ENCODE measurements at places on chromosomes 12 and 14.

DNA sequence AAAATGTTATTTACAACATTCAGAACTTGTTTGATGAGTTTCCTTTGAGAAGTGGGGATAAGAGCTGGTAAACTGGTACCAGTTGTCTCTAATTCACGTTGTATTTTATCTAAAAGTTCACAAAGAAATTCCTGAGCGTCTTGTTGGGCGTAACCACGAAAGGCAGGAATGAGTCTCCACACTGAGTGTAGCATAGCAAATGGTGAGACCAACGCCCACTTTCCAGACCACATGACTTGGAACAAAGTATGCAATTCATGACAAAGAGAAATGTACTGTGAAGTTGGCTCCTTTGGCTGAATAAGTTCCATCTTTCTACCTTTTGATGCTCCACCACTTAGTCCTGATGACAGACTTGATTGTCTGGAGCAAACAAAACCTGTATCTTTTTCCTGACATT is 18.4 kb downstream of the USP44 start:
- peaks cover 9% of the 10 kb centered on the region for H3K4me1 ChIP-seq
- no peak overlapping the region for H3K4me3 ChIP-seq
- no peaks in the 10 kb centered on the region for H3K27me3 ChIP-seq
- no peak for DNase-seq
- no peaks in the 10 kb centered on the region for H3K36me3 ChIP-seq
- H3K27ac ChIP-seq, result no peak overlapping the region

DNA sequence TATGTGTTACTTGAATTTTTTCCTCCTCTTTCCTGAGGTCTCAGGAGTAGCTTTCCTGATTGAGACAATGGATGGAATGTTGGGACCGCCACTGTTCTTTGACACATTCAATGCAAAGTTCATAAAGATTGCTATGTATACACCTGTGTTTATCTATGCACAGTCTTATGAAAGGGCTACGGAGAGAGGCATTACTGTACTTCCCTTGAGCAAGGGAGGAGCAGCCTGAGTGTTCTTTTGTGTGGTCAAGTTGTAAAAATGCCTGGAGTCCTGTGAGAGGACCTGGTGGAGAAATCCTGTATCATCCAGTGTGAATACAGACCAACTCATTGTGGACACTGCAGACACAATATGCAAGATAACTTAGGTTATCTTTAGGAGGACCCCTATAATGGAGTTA is 1.2 kb downstream of the SRGAP1 start:
- peak overlapping the region; percentile 93 for H3K27ac ChIP-seq
- H3K36me3 ChIP-seq, result peaks cover 29% of the 10 kb centered on the region
- peak overlapping the region; percentile 97 for H3K4me3 ChIP-seq
- peaks cover 33% of the 10 kb centered on the region for H3K4me1 ChIP-seq
- H3K27me3 ChIP-seq, result no peaks in the 10 kb centered on the region

GRCh38 chr12:123150275-123150743 is 581 bp downstream of the PITPNM2 start:
- peak overlapping the region; percentile 75 for H3K4me3 ChIP-seq
- H3K27ac ChIP-seq, result peak overlapping the region; percentile 18
- H3K4me1 ChIP-seq, result peaks cover 18% of the 10 kb centered on the region
- no peaks in the 10 kb centered on the region for H3K27me3 ChIP-seq
- DNase-seq, result no peak
- H3K36me3 ChIP-seq, result peaks cover 21% of the 10 kb centered on the region

DNA sequence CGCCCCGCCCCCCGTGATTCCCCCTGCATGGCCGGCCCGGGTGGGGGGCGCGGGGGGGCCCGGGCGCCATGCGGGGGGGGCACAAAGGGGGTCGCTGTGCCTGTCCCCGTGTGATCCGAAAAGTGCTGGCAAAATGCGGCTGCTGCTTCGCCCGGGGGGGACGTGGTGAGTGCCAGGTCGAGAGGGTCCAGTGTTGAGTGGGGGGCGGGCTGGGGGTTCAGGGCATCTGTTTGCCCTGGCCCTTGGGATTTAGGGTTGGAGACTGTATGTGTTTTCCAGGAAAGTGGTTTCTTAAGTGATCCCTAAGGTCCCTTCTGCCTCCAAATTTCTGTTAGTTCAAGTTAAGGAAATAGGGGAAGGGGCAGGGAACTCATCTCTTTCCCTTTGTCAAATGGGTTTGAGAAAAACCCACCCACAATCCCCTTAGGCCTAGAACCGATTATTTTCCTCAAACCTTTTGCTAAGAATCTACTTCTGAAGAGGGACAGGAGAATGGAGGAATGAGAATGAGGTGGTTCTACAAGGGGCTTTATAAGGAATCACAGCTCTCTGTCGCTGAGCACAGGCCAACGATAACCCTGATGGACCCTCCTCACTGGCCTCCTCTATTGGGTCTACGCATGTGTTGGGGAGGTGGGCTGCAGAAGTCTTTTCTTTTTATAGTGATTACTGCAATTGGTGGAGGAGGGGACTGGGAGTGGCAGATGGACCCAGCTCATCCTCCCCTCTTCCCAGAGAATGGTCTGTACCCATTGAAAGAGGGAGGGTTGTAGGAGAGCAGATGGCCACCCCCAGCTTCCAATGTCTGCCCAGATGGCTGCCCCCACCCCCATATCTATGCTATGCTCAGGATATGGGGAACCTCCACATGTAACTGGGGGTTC is 834 bp downstream of the ARHGEF25 start:
- H3K36me3 ChIP-seq, result peaks cover 3% of the 10 kb centered on the region
- no peaks in the 10 kb centered on the region for H3K4me1 ChIP-seq
- no peak overlapping the region for H3K27ac ChIP-seq
- H3K27me3 ChIP-seq, result peaks cover 68% of the 10 kb centered on the region

DNA sequence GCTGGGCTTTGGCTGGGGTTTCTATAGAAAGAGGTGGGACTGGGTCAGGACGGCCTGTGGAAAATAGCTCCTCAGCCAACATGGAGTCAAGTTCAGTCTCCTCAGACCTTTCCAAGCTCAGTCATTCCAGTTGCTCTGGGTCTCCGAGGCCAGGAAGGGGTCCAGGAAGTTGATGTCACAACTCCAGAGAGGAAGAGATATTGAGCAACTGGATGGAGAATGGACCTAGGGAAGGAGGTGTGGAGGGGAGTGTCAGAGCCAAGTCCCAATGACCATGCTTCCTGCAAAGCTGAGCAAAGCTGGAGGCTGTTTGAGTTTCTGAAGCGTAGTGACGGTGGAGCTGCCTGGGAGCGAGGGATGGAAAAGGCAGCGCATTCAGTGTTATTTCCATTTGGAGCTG is 86.1 kb downstream of the SLC24A4 start:
- no peak overlapping the region for H3K27ac ChIP-seq
- DNase-seq, result no peak
- H3K36me3 ChIP-seq, result no peaks in the 10 kb centered on the region
- peaks cover 86% of the 10 kb centered on the region for H3K27me3 ChIP-seq
- H3K4me3 ChIP-seq, result no peak overlapping the region

DNA sequence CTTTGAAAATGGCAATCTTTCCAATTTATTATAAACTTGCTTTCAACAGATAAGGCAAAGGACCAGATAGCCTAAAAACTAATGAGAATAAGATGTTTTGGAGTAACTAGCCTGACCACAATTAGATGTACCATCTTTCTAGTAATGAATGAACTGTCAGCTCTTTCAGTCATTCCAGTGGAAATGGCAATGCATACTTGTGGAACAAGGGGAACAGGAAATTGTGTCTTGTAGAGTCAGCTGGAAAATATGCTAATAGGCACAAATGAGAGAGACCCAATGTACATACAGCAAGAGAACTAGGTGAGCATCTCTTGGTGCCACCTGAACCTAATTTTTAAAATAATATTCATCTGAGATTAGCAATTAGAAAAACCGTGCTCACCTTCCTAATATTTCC is 76.1 kb upstream of the GPHB5 start:
- no peak overlapping the region for H3K27ac ChIP-seq
- no peak overlapping the region for H3K4me3 ChIP-seq
- peaks cover 4% of the 10 kb centered on the region for H3K36me3 ChIP-seq
- no peaks in the 10 kb centered on the region for H3K27me3 ChIP-seq
- no peak for DNase-seq

GRCh38 chr12:8034802-8035201 is 2.3 kb downstream of the FOXJ2 start:
- peak overlapping the region; percentile 84 for H3K4me3 ChIP-seq
- no peaks in the 10 kb centered on the region for H3K27me3 ChIP-seq
- H3K4me1 ChIP-seq, result peaks cover 59% of the 10 kb centered on the region
- H3K27ac ChIP-seq, result no peak overlapping the region
- H3K36me3 ChIP-seq, result peaks cover 27% of the 10 kb centered on the region

All from Calu3 (cell line).